ENCODE measurements at places on chromosomes 7 and 10.

DNA sequence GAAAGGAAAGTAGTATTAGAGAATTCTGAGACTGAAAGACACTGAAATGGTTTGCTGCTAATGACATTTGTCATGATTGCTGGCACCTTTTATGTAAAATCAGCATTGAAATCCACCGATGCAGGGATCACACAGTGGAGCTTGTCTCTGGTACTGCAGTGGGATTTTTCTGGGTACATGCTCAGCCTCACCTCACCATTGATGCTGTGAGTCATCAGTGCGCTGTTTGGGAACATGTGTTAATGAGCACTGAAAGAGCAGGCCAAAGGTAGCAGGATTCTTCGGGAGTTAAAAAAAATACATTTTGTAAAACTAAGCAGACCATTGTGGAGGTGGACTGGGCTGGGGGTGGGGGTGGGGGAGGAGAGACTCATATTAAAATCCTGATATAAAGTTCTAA lies 174.9 kb downstream of the CREB5 start:
- no peak for DNase-seq

DNA sequence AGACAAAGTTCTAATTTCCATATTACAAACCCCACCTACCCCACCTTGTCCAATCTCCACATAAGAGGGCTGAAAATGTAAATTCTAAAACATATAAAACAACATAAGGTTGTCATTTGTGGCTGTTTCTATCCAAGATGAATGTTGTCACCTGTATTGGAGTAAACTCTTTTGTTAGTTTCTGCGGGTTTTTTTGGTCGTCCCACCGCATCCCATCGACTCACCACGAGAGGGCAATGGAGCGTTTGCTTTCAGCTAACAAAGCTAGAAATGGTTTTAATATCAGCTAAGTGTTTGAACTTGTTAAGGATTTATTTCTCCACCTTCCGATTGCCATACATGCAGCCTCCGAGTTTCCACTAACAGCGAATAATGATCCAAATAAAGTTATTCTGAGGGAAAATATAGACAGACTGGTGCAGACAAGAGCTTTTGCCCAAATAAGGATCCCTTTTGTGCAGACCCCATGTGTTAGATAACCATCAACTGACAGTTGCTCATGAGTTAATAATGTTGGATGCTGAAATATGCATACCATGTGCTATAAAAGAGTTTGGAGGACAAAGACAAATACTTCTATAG lies 137.2 kb downstream of the ARID5B start:
- peak; percentile 71 for DNase-seq

- no peak for DNase-seq
These were observed 20.8 kb upstream of the UCN3 start for GRCh38 chr10:5343979-5344378.

- DNase-seq = no peak
These were observed 226.3 kb downstream of the MGMT start for GRCh38 chr10:129693382-129693781.

DNA sequence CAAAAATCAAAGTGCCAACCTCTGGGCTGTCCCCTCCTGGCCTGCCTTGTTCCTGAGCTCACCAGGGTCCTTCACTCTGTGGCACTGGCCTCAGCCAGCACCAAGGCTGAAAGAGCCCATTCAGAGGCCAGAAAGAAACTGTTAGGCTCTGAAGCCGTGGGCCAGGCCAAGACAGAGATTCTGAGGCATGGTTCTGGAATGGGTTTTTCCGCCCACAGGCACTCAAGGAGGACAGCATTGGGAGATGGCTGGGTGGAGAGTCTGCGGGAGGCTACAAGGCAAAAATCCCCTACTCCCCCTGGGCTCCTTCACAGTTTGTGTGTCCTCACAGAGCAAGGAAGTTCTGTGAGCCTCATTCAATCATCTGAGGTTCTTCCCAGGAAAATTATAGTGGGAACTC lies 31.7 kb downstream of the GRIFIN start:
- DNase-seq = no peak

GRCh38 chr7:53205006-53205405 lies 169.6 kb downstream of the POM121L12 start:
- DNase-seq = no peak

DNA sequence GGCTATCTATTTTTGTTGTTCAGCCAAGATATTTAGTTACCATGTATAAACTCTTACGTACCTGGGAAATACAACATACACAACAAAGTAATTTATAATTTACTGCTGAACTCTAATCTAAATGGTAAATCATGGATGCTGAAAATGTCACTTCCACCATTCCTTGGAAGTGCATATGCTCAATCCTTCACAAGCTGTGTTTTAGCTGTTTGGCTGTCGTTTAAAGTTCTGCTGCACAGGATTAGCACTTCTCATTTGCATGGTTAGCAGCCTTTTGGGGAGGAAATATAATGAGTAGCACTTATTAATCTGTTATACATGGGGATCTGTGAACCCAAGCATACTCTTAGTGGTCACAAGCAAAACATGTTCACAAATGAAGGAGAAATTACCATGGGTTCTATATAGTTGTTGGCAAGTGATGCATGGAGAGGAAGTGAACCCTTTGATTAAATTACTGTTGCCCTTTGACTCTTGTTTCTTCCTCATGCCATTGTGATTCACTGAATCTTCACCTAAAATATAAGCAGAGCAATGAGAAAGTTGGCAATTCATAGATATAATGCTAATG lies 18.5 kb downstream of the PIK3CG start:
- no peak for DNase-seq

DNA sequence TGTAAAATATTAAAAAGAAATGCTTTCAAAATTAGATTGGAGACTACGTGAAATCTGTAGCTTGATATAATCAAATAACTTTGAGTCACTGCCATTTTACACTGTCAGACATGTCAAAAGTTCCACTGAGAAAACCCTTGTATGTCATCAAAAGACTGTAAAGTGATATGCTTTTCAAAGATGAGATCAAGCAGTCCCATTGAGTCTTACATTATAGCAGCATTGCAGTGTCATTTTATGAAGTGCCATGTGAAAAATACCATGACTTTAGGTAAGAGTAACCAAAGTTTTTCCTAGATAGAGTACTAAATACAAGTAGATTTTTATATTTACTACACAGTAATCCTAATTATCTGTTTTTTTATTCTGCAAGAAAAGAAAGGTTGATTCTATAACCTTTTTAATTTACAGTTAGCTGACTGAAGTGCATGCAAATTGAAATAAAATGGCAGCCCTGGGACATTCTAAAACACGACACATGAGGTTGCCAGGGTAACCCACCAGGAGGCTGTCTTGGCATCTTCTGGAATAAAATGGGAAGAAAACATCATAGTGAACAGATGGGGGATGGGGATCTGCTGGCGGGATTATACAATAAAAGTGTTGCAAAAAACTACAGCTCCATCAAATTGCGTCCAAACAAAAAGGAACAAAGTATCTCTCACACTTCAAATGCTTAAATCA lies 91.3 kb upstream of the TMEM106B start:
- no peak for DNase-seq

DNA sequence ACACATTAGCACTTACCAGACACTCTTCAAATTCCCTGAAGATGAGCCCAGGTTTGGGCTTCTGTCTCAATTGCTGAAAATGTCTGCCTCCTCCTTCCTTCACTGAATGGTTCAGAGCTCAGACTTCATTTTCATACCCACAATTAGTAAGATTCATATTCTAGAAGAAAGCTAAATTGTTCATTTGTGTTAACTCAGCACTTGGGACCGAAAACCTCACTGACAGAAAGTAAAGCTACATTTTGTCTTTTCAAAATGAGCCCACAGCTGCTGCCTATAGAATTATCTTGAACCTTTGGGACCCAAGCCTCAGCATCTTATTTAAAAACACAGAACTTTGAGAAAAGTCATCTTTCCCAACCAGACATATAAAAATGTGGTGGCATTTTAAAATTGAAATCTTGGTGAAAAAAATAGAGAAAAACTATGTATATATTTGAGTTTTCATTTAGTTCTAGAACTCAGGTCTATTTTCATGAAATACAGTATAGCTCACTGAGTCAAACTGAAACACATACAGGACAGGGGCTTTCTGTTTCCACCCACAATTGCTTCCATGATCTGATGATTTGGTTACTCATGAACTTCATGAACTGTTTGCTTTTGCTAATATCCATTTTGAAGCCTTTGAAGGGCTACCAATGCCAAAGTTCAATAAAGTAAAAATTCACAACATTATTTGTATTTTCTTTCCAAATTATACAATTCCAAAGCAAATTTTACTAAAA lies 119.1 kb upstream of the PFKP start:
- DNase-seq = no peak

GRCh38 chr7:100603726-100604027 lies 1.5 kb downstream of the PCOLCE start:
- no peak for DNase-seq

DNA sequence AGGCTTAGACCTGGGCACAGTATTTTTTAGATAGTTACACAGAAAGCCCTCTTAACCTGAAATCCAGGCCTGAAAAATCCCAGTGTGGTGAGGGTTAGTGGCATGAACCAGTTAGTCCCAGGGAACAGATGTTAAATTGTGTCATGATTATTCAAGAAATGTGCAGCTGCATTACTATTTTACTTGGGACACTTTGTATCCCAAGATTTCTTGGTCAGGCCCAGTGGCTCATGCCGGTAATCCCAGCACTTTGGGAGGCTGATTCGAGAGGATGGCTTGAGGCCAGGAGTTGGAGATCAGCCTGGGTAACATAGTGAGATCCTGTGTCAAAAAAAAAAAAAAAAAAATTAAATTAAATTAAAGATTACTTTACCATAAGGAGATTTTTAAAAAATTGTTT lies 36.0 kb upstream of the OTUD1 start:
- DNase-seq = no peak

GRCh38 chr10:124388476-124388822 lies 30.3 kb downstream of the OAT start:
- no peak for DNase-seq

DNA sequence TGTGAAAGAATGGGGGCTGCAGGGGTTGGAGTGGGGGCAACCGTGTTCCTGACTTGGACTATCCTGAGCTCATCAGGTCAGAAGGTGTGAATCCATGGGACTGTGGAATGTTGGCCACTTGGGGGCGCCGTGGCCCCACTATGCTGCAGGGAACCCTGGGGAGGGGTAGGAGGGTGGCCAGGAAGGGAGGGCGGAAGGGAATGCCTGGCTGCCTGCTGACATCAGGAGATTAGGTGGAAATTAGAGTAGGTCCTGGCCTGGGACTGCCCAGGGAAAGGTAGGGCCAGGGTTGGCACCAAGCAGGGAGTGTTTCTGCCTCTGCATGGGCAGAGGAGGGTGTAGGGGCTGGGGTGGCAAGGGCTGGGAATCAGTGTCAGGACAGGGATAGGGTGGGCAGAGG lies 65.8 kb upstream of the PRSS58 start:
- DNase-seq = peak; percentile 27

- DNase-seq = no peak
These were observed 42.0 kb downstream of the LYZL2 start for GRCh38 chr10:30587522-30588031.

GRCh38 chr7:77887567-77887966 lies 89.0 kb downstream of the PHTF2 start:
- DNase-seq = no peak

DNA sequence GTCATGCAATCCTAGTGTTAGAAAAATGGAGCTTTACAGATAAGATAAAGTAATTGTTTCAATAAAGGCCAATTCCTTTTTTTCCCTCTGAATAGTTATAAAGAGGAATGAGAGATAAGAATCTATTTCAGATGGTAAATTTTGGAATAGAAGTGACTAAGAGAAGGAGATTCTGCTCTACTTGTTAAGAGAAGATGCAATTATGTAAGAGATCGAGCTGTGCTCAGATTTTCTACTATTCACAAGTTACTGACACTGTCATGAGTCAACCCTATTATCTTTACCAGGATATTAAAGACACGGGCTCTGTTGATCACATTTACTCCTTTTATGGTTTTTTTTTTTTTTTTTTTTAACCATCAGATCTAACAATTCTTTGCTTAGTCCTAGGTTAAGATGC lies 511.3 kb downstream of the ARL4A start:
- no peak for DNase-seq

DNA sequence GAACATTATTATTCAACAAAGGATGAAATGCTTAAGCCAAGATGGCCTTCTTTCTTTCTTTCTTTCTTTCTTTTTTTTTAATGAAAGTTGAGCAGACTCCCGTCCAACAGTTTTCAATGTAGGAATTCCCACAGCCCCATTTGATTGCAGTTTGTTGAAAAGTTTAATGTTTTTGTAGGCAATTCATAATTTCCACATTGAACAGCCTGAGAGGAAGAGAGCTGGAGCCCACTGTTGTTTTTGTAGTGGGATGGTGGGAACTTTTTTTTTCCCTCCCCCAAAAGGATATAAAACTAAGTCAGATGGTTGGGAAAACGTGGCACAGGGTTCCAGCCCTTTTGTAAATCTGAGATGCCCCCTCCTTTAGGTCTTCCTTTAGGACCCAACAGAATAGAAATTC lies 86.6 kb downstream of the TCF7L2 start:
- DNase-seq = no peak

- no peak for DNase-seq
These were observed 16.8 kb downstream of the MACC1 start for GRCh38 chr7:20200361-20200760.

GRCh38 chr7:102916426-102916825 lies 3.6 kb downstream of the LRRC17 start:
- no peak for DNase-seq

- no peak for DNase-seq
These were observed 107.4 kb upstream of the KLF14 start for GRCh38 chr7:130841416-130841815.

DNA sequence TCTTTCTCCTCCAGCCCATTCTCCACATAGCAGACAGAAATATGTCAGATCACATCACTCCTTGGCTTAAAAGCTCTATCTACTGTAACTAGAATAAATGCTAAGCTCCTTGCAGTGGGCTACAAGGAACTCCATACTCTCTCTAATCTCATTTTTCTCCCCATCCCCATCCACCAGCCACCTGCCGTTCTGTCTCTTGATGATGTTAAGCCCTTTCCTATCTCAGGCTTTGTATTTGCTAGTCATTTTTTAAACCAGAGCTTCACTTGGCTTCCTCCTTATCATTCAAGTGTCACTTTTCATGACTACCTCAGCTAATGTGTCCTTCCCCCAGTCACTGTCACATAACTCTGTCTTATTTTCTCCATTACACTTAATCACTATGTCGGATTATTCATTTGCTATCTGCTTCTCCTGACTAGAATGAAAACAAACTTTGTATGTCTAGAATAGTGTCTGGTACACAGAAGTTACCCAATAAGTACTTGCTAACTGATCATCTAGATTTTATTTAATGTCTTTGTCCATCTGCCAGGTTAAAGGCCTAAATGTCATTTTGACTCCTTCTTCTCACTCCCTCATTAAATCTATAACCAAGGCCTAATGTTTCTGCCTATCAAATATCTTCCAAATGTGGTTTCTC lies 87.2 kb upstream of the RPA3 start:
- DNase-seq = no peak

GRCh38 chr10:24762966-24763623 lies 39.4 kb upstream of the ARHGAP21 start:
- no peak for DNase-seq

Data from central memory CD4-positive, alpha-beta T cell (primary cell).